Thyroid gland (tissue), 4 donors: ENCODE measurements at places on chromosomes 13 and 19.
A peak's percentile ranks its signal among the peaks of the same experiment; 100 is the strongest.

DNA sequence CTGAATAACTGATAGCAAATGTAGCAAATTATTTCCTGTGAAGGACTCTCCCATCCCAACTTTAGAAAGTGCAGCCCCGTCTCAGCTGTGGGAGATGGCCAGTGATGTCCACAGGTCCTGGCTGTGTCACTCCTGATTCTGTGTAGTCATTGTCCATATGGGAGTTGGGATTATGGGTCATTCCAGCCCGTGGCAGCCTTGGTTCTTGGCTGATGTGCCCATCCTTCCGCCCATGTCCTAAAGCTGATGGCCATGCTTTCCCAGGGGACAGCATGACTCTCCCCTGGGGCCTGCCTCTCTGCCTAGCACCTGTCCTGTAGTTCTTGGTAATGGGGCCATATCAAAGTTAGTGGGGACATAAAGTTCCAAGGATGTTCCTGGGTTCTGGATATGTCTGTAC, 43.9 kb upstream of the C1QTNF9 start:
- DNase-seq = no peak

DNA sequence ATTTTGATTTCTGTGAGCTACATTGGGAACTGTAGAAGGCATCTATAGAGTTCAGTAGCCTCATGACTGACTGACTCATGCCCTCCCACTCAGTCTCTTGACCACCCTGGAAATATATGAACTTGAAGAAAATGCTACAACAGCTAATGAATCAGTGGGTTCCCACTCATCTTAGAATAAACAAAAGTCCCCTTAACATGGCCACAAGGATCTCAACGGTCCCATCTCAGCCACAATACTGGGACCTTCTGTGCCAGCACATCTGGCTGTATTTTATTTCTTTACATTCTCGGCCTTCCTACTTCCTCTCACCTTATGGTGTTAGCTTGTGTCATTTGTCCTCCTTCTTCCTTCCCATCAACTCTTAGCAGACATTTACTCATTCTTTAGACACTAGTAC, 619.8 kb downstream of the DCT start:
- no peak for DNase-seq

GRCh38 chr19:30864391-30865215, 484.6 kb downstream of the TSHZ3 start:
- DNase-seq = peak; percentile 76

GRCh38 chr13:103236213-103236612, 170.0 kb upstream of the SLC10A2 start:
- no peak for DNase-seq

DNA sequence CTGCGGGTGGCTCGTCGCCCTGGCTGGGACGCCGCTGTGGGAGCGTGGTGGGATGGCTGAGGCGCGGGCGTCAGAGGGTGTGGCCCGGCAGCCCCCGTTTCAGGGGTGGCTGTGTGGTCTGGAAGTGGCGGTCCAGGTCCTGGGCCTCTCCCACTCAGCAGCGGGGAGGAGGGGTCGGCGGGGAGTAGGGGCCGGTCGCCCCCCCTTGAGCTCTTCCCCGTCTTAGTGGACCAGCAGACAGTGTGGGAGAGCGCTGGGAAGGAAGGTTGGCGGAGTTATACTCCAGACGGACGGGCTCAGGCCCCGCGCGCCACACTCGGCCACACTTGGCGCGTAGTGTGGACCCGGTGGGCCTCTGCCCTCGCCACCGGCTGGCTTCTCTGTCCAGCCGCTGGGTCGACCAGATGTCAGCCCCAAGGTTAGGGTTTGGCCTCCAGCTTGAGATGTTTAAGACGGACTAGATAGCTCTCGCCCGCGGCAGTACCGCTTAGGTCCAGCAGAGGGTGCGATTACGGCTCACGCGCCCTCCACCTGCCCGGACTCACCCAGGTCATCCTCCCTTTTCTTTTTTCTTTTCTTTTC, 21.7 kb upstream of the ZNF429 start:
- peak; percentile 40 for DNase-seq

DNA sequence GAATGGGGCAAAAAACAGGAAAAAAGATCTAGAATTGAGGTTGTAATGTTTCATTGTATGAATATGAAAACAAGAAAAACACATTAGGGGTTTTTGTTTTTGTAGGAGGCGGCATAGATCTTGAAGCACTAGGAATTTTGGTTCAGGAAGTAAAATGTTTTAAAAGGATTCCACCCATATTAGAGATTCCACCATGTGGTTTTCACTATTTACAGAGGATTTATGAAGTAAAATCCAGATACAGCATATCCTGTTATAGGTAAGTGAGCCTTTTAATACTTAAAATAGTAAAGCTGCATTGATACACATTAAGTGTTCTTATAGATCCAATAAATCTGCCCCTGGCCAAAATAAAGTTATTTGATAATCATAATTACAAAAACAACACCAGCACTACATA, 61.4 kb downstream of the MICU2 start:
- no peak for DNase-seq

DNA sequence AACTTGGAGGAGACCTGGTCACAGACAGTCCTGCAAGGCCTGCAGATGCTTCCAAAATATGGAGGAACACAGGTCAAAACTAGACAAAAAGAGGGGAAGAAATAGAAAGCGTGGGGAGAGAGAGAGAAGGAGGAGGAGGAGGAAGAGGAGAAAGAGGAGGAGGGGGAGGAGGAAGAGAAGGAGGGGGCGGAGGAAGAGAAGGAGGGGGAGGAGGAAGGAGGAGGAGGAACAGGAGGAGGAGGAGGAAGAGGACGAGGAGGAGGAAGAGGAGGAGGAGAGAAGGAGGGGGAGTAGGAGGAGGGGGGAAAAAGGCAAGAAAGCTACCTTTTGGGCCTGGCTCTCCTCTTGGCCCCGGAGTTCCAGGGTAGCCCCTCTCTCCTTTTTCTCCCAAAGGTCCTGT, 105.8 kb downstream of the COL4A1 start:
- no peak for DNase-seq

DNA sequence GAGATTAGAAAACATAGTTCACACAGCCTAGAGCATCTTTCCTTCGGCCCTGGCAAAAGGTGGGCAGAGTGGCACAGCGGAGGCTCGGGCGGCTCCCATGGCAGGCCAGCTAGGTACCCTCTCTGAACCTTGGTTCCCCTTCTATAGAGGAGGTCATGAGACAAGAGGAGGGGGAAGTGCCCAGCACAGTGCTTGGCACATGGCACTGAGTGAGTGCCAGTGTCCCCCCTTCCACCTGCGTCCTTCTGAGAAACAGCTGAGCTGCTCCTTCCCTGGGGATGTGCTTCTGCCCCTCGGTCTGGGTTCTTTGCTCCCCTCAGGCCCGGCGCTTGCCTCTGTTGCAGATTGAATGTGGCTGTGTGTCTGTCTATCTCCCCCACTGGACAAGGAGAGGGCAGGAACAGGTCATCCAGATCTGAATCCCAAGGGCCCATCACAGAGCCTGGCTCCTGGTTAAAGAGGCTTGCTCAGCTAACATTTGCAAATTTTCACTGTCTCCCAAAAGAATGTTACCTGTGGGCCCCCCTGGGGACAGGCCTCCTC, 165.6 kb downstream of the USP12 start:
- DNase-seq = no peak

DNA sequence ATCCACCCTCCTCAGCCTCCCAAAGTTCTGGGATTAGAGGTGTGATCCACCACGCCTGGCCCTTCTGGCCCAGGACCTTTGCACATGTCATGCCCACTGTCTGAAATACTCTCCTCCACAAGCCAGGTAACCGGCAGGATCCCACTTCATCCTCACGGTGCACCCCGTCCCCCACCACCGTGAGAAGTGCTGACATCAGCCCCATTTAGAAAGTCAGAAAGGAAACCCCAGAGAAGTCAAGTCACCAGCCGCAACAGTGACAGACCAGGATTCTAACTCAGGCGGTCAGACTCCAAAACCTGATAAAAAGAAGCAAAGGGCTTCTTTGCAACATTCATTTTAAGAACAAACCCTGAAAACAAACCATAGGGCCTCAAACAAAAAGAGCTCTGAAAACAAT, 3.9 kb downstream of the CPAMD8 start:
- DNase-seq = no peak

DNA sequence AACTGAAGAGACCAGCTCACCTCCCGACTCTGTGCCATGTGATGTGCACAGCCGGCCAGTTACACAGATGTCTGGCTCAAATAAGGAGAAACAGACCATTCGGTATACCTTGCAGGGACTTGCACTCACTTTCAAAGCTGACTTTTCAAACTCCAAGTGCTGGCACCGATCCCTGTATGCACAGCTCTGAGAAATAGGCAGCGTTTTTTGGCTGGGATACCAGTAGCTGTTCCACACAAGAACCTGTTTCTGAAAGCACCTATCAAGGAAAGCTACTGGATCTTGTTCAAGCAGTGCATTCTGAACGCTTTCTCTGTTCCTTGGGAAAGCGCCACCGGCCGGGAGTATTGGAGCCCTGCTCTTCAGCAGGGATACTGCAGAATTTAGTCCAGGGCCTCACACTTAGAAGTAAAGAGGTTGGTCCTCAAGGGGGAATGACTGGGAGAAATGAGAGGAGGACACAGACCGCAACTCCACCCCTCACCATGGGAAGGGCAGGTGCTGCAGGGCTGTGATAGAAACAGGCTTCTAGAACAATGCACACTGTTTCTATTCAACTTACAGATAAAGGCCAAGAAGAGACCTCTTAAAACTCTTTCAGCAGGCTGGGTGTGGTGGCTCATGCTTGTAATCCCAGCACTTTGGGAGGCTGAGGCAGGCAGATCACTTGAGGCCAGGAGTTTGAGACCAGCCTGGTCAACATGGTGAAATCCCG, 53.6 kb upstream of the PABPC3 start:
- peak; percentile 75 for DNase-seq

- DNase-seq = peak; percentile 73
Measured at GRCh38 chr19:13149628-13150186, 468 bp downstream of the STX10 start.

DNA sequence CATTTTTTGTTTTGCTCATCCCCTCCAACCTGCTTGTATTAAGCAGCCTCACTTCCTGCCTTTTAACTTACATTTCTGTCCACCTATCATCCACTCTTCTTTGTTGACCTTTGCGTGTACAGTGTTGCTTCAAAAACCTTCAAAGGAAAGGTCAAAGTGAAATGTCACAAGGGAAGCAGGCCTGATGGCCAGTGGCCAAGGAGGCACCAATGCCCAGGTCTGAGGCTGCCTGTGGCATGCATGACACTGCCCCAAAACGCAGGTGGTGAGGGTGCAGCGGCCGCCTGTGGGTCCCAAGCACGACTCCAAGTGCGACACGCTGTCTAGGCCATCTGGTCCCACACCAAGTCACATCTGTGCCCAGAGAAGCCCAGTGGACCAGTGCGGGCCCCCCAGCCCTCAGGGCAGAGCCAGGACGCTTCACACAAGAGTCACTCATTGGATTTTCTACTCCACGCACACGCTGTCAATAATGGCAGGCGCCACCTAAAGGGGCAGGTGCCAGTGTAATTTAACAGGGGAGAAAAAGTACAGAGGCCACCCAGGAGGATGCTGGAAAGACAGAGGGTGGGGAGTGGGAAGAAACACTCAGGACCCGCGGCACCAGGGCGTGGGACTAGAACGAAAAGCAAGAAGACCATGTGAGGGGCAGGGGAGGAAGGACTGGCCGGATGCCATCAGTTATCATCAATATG, 23.5 kb downstream of the SLC7A1 start:
- no peak for DNase-seq

DNA sequence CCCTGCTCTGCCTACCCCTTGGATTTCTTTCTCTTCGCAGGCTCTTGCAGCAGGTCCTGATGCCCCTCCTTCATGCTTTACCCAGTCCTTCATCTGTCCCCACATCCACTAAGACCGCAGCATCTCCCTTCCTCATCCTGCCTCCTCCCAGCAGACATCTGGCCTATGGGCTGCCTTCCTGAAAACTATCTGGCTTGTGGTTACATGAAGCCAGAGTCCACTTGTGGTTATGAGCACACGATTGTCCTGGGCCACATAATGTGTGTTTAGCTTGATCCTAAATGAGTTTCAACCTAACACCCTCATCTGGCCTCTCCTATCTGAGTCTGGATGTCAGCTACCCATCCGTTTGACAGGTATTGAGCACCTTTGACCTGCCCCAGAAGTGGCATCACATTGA, 5.5 kb upstream of the ZNF175 start:
- no peak for DNase-seq

DNA sequence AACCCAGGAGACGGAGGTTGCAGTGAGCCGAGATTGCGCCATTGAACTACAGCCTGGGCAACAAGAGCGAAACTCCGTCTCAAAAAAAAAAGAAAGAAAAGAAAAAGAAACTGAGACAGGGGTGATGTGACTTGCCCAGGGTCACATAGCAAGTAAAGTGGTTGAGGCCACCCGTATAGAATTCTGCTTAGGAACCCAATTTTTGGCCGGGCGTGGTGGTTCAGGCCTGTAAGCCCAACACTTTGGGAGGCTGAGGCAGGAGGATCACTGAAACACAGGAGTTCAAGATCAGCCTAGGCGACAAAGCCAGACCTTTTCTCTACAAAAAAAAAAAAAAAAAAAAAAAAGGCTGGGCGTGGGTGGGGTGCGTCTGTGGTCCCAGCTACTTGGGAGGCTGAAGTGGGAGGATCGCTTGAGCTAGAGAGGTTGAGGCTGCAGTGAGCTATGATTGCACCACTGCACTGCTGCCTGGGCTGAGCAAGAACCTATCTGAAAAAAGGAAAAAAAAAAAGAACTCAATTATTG, 1.3 kb downstream of the SNRPA start:
- DNase-seq = no peak

DNA sequence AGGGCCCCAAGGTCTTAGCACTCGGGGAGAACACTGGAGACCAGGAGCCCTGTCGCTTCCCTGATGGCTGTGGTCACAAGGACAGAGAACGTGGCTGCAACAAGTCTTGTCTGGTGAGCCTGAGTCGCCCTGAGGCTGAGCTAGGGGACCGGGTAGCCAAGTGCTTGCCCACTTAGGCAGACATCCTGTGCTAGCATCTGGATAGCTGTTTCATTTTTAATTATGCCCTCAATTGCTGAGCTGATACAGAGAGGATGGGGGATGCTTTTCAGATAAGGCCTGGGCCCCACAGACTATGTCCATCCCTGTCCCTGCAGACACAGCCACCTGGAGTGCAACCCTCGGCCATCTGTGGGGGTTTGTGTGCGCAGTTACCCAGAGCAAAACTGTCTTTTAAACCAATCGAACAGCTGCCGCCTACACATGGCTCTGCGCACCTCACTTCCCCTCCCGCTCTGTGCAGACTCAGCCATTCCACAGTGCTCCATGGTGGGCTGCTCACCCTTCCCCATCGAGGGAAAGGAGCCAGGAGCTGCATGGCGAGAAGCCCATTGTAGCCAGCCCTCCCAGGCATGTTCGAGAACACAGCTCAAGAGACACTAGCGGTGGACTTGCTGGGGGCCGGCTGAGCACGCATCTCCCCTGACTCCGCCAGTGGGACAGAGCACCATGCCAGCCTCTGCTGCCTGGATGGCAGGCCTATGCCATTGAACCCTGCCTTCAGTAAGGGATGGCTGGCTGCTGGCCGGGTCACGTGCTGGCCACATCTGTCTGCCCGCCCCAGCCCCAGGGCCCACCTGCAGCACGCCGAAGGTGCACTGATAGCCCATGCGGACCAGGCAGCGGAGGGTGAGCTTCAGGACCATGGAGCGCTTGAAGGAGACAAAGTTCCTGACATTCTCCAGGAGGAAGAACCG, 19.4 kb upstream of the EIF3G start:
- DNase-seq = no peak
